Cortex of kidney (tissue), 1 donor: ENCODE measurements at places on chromosomes 11 and 22.

- DNase-seq, result no peak
Measured at GRCh38 chr22:40416636-40417035, 46.2 kb downstream of the SGSM3 start.

DNA sequence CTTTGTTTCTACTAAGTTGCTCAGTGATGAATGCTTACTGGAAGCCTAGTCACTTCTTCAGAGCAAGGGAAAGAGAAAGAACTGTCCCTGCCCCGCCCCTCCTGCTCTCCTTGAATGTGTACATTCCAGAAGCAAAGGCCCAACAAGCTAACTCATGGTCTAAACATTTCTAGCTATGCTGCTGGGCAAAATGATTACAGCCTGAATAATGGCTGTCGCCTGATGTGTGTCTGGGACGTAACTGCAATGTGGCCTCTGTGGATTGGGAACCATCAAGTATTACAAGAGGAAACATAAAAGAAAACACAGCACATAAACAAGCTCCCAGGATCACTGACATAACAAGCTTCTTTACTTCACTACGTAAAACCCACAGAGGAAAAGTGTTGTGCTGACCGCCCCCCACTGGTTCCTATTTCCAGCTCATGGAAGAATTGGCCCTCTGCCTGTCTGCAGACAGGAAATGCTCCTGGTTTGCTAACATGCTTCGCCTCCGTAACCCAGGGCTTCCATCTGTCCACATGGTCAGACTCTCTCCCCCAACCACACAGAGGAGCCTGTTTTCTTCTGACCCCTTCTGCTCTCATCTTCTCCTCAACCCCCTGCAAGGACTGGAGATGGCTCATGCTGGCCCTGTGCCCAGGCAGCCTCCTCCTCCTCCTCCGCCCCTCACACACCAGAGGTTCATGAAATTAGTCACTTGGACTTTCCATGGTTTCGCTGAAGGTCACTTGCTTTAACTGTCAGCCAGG lies 187.2 kb downstream of the MAML2 start:
- DNase-seq, result no peak

DNA sequence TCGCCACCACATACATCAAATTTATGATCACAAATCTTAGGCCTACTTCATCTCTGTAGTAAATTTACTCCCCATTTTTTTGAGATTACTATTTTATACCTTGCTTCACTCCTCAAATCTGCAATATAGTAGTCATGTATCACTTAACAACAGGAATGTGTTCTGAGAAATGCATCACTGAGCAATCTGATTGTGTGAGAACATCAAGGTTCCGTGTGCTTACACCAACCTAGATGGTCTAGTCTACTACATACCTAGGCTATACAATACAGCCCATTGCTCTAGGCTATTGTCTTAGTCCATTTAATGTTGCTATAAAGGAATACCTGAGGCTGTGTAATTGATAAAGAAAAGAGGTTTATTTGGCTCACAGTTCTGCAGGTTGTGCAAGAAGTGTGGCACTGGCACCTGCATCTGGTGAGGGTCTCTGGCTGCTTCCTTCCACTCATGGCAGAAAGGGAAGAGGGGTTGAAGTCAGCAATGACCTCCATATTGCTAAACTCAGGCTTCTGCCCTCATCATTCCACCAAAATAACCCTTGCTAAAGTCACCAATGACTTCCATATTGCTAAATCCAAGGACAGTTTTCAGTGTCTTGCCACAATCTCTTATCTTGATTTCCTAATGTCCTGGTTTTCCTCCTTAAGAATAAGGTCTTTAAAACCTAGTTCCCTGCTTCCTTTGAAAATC lies 140.3 kb downstream of the RBFOX2 start:
- DNase-seq, result no peak

DNA sequence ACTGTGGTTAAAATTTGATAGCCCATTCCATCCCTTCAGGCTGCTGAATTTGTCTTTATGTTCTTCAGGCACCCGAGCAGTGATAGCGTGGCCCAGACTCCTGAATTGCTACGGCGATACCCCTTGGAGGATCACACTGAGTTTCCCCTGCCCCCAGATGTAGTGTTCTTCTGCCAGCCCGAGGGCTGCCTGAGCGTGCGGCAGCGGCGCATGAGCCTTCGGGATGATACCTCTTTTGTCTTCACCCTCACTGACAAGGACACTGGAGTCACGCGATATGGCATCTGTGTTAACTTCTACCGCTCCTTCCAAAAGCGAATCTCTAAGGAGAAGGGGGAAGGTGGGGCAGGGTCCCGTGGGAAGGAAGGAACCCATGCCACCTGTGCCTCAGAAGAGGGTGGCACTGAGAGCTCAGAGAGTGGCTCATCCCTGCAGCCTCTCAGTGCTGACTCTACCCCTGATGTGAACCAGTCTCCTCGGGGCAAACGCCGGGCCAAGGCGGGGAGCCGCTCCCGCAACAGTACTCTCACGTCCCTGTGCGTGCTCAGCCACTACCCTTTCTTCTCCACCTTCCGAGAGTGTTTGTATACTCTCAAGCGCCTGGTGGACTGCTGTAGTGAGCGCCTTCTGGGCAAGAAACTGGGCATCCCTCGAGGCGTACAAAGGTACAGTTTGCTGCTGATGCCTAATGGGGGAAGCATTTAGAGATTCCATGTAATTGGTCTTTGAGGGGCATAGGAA lies 4.7 kb downstream of the MADD start:
- DNase-seq, result no peak

DNA sequence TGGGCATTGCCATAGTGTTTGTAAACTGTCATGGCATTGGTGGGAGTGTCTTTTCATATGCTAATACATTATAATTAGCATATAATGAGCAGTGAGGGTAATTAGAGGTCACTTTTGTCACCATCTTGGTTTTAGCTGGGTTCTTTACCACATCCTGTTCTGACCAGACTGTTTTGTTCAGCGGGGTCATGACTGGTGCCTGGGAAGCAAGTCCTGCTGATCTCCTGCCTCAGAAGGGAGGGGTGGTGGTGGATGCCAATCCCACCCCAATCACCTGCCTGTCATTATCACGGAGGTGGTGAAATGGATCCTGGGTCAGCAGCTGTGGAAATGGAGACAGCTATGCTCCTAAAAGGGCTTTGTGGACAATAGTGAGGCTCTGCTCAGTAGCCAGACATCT lies 31.2 kb downstream of the IL18 start:
- DNase-seq, result no peak

DNA sequence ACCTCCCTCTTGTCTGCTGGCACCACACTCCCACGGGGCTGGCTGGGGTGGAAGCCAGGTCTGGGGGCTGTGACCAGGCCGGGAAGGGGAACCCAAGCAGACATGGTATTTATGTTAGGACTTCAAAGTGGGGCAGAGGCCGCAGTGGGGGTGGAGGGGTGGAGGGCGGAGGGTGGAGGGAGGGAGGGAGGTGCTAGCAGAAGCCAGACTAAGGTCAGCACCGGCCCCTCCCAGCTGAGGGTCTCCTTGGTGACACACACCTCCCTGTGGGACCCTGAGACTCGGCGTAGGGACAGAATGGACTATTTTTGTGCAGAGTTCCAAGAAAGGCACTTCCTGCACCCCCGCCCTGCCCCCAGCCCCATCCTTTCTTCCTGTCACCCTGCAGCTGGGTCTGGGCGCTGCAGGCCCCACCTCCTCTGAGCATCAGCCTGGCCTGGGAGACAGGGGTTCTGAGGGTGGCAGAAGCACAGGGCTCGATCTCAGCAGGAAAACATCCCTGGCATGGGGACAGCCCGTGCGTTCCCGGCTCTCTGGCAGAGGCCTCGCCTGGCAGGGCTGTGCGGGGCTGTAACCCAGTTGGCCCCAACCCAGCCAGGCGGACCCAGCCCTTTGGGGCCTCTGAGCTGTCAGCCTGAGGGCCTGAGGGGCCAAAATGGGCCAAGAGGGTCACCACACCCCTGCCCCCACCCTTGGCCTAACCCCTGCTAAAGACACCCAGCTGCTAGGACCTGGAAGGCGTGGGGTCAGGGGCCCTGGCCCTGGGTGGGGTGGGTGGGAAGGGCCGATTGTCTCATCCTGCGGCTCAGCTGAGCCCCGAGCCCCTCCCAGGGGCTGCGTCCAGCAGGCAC lies 9.6 kb upstream of the CD248 start:
- DNase-seq, result no peak
